ENCODE measurements at places on chromosomes 12 and 14.

DNA sequence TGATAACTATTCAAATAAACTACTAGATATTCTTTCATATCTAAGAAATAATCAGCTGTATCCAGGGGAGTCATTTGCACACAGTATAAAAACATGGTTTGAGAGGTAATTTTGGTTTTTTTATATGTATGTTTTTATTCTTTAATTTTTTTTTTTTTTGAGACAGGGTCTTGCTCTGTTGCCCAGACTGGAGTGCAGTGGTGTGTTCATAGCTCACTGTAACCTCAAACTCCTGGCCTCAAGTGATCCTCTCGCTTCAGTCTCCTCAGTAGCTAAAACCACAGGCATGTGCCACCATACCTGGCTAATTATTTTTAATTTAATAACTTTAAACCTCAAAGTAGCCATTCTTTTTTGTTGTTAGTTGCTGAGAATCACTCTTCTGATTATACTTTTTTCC lies 1.8 kb downstream of the PRORP start:
- no peak for DNase-seq

GRCh38 chr12:68807576-68808387 lies at the start of gene MDM2:
TSS of gene MDM2 (plus strand) at chr12:68808177. CDS start at chr12:68808478, 301 bp downstream.
- DNase-seq: peak; percentile 88

GRCh38 chr12:84772281-84772680 lies 140.3 kb downstream of the SLC6A15 start:
- DNase-seq: no peak

DNA sequence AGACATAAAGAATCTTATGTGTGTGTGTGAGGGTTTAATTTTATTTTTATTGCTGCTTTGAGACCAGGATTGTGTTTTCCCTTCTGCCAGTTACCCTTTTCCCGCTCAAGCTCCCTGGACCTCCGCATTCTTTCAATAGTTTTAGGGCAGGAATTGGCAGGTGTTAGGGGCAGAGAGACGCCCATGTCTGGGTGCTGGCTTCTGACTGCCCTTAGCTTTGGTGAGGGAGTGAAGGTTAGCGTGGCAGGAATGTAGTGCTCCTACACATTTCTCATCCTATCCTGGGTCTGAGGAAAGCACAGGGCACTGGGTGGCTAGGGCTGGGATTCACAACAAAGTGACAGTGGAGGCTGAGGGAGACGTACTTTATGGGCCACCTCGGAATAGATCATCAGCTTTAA lies 428.1 kb downstream of the ZFP36L1 start:
- DNase-seq: no peak

- no peak for DNase-seq
These were observed 16.3 kb upstream of the ABHD12B start for GRCh38 chr14:50855558-50855957.

DNA sequence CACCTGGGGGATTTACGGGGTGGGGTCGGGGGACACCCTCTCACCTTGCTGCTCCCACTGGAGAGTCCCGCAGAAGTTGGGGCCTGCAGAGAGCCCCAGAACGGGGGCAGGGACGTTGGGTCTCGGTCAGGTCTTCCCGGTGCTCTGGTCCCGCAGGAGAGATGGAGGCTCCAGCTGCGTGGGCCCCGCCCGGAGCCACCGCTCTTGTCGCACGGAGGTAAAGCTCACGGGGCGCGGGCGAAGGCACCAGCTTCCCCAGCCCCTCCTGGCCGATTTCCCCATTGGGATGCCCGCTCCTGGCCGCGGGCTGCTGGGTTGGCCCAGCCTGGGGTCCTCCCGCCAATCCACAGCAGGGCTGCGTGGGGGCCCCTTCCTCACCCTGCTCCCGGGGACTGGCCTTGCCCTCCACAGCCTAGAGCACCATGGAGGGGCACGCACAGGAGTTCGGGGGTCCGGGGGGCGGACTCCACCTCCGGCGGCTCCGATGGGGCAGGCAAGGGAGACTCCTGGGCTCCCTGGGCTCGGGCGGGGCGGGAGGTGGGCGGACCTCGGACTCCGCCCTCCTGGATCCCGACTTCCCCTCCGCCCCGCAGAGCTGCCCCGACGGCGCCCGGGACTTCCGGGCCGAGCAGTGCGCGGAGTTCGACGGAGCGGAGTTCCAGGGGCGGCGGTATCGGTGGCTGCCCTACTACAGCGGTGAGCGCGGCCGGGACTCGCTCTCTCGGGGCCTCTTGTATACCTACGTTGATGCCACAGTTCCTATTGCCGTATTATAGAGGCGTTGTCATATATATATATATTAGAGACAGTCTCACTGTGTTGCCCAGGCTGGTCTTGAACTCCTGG lies 8.4 kb downstream of the PAPLN start:
- no peak for DNase-seq

GRCh38 chr14:61940666-61941420 lies 178.6 kb downstream of the SNAPC1 start:
- no peak for DNase-seq

DNA sequence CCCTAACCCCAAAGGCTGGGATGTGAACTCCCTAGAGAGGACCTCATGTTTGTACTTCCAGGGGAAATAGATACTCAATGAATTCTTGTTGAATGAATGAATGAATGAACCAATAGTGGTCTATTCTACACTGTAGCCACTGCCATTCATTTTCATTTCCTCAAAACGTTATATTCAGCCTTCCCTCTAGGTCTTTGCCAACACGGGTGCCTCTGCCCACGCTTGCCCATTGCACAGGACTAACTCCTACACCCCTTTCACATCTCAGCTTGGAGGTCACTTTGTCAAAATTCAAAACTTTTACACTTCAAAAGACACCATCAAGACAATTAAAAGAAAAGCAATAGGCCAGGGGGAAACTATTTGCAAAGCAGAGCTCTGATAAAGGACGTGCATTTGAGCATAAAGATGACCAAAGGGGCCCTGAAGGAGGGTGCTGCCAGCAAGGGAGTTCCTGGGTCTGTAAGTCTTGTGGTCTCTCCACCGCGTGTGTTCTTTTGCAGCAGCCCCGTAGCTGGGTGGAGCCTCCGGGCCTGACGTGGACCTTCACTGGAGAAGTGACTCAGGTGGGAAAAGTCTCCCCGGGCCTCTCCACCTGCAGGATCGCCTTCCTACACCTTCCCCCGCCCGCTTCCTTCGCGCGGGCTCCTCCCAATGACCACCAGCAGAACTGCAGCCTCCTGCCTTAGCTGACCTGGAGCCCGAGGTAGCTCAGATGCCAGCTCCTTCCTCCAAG lies 31.5 kb downstream of the TMEM63C start:
- DNase-seq: no peak

DNA sequence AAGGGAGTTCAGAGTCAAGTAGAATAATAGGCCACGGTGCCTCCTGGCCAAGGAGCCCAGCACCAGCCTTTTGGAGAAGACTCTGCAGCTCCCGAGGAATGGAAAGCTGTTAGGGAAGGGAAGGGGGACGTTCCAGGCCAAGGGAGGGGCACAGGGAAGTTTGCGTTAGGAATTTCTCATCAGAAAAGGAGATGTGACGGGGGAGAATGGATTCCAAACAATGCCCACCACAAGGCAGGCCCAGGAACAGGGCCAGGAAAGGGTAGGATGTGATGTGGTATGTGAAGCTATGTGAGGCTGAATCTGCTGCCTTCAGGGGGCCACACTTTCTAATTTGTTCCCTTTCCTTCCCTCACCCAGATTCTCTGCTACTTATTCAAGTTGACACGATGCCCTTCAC lies 46.0 kb downstream of the DGLUCY start:
- DNase-seq: no peak

DNA sequence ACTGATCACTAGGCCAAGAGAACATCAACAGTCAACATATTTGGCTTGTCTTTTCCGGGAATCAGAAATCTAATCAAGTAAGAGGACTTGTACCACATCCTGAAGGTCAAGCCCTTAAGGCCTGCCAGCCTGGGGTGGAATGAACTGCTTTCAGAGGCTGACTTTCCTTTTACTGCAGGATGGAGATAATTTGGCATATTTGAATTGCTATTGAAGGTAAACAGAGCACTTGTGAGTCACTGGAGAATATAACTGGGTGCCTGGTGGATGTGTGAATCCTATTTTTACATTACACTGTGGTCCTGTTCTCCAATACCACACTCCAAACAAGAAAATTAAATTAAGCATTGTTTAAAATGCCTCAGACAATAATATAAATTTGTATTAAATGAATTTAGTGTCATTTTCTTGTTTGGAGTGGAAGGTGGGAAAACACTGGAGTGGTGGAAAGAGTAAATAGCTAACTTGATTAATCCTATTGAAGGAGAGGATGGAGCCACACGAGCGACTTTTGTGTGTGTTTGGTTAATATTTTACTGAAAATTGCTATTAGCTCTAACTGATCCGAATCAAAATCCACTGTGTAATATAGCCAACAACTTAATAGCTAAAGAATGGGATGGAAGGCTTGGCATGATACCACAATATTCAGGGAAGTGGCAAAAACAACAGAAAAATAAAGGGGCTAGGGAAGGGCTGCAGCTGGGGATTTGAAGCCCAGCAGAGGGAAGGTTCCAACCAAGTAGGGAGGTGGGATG lies 89.4 kb downstream of the OTX2 start:
- DNase-seq: no peak

GRCh38 chr12:87924149-87924548 lies 105.1 kb downstream of the C12orf50 start:
- no peak for DNase-seq

DNA sequence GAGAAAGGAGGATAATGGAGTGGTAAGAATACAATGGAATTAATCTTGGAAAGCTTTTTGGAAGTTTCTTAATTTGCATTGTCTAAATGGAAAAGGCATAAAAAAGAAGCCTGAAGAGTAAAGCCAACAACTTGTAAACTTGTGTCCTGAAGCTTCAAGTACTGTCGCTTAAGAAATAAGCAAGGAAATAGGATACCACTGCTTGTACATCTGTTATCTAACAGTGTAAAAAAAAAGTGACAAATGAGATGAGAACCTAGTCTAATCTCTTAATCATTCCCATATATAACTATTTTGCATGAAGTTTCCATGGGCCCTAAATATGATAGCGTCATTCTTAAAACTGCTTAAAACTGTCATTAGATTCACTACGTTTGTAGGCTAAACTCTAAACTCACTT lies 134.0 kb upstream of the DYRK2 start:
- no peak for DNase-seq

DNA sequence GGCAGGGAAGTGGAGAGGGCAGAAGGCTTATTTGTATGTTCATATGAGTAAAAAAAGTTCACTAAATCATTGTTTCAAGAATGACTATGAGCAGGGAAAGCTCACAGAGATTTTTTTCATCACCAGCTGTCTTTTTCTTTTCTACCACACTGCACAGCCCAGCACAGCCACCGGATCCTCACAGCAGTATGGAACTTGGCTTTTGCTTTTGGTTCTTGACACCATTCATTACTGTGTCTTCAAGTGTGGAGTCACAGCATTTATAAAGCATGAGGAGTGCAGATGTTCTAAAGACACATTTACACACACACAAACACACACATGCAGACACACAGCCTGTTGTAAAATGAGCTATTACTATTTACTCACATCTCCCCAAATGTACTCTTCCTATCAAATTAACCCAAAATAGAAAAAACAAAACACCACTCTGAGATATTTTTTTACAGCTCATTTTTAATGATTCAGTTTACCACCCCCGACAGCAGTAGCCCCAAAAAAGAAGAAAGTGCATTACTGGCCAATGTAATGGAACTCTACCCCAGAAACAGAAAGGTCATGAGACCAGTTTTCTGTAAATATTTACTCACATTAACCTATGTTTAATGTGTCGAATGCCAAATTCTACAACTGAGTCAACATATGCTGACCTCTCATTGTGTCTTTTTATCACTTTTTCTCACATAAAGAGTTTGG lies 60.5 kb downstream of the BTG1 start:
- no peak for DNase-seq

- DNase-seq: no peak
These were observed 3.0 kb downstream of the KRT73 start for GRCh38 chr12:52615208-52615868.

DNA sequence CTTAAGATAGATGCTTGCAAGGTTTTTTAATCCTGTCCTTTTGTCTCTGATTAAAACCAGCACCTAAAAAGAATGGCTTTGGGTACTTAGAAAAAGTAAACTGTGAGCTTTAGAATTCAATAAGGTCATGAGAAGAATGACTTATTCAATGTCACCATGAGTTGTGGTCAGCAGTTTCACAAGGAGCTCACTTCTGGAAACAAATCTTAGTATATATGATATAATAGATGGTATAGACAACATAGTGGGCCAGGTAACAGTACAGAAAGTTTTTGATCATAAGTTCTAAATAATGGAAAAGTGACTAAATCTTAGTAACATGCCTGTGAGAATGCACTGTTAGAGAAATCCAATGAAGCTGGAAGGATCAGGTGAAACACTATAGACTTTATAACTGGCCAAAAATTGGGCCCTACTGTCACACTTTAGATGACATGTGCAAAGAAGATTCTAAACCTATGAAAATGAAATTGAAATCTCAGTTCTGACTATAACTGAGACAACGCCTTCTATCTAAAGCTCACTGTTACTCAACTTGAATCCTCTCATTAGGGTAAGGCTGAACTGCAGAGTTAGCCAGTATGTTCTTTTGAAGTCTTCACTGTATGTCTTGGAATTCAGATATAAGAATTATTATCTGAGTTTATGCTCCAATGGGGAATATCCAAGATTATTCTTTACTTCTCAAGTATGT lies 42.4 kb upstream of the RAD51AP1 start:
- DNase-seq: no peak

DNA sequence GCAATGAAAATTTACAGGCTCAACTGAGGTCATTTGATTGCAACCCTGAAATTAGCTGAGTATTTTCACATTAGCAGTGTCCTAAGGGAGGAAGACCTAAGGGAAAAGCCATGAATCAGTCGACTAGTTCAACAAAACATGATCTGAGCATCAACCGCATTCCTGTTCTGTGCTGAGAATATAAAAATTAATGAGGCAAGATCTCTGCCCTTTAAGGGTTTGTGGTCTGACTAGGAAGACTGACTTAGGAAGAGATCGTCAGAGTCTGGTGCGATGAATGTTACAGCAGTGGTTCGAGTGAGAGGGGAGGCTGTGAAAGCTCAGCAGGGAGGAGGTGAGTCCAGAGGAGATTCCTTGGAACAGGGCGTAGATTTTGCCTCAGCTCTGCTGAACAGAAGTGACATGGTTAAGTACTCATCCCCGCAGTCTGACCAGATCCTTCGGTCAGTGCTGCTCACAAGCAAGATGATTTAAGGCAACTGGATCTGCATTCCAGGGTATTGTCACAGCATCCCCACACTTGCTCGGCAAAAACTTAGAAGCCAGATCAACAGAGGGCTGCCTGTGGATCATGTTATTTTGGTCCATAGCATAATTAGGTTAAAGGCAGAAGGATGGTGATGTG lies 49.6 kb downstream of the BMAL2 start:
- no peak for DNase-seq

DNA sequence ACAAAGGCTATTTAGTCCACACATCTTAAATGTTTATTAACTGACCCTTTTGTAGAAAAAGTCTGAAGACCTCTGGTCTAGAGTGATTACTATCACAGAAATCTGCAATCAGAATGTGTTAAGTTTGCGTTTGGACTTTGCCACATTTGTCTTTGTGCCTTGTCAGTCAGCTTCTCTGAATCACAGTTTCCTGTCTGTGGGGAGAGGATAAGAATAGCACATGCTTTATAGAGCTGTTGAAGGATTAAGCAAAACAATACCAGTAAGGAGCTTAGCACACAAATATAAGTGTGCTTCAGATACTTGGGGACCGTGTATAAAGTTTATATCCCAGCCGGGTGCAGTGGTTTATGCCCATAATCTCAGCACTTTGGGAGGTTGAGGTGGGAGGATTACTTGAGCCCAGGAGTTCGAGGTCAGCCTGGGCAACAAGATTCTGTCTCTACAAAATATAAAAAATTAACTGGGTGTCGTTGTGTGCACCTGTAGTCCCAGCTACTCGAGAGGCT lies 63.0 kb upstream of the BTG1 start:
- DNase-seq: peak; percentile 11

GRCh38 chr12:114306646-114307045 lies 99.3 kb downstream of the TBX5 start:
- DNase-seq: no peak

- no peak for DNase-seq
These were observed 158.5 kb downstream of the ZFP36L1 start for GRCh38 chr14:68634332-68634731.
